ENCODE measurements at places on chromosomes 2 and 18. TPM values are rescaled to one million over a fixed set of nuclear protein-coding genes. Genes with fewer than 3 reads are reported as not detected.
A peak's percentile ranks its signal among the peaks of the same experiment; 100 is the strongest.

EFR3B gene
- total RNA-seq: 0.81 TPM

CPO gene
- 3.0 TPM for total RNA-seq

PLGLB1 gene
- total RNA-seq: 8.4 TPM

TUBB8B gene
- total RNA-seq: not detected

- no peaks in the 10 kb centered on the region for H3K27me3 ChIP-seq
- H3K4me3 ChIP-seq: peak within 1 kb of the TSS; percentile 79
- peak within 1 kb of the TSS; percentile 57 for H3K27ac ChIP-seq
- DNase-seq: peak; percentile 41
Observed at GRCh38 chr18:2846636-2847316, at the start of gene EMILIN2. Gene EMILIN2 (plus strand): TSS chr18:2847006. CDS start chr18:2847189, 183 bp downstream.

DNA sequence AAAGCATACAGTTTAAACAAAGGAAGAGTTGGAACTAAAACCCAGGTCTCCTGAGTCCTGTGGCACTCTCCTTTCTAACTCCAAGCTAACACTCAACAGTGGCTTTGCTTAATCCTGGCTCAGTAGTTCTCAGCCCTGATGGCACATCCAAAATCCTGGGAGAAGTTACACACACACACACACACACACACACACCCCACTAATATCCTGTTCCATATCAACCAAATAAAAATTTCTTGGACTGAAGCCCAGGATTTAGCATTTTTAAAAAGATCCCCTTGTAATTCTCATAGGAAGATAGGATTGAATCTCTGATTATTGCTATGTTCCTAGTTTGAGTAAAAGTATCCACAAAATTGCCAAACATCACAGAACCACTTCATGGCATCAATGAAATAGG lies 136.1 kb upstream of the RIOK3 start:
- no peak overlapping the region for H3K4me3 ChIP-seq
- no peaks in the 10 kb centered on the region for H3K27me3 ChIP-seq
- DNase-seq: no peak
- peaks cover 33% of the 10 kb centered on the region for H3K4me1 ChIP-seq
- no peak overlapping the region for H3K27ac ChIP-seq
- no peaks in the 10 kb centered on the region for H3K36me3 ChIP-seq

- H3K36me3 ChIP-seq: no peaks in the 10 kb centered on the region
- H3K4me3 ChIP-seq: peak overlapping the region; percentile 18
- peaks cover 52% of the 10 kb centered on the region for H3K27me3 ChIP-seq
Observed at GRCh38 chr2:176105078-176105729, 1.9 kb upstream of the HOXD11 start.

GRCh38 chr18:79510731-79511241 lies 115.1 kb downstream of the NFATC1 start:
- H3K27ac ChIP-seq: no peak overlapping the region
- H3K4me3 ChIP-seq: no peak overlapping the region
- peaks cover 12% of the 10 kb centered on the region for H3K4me1 ChIP-seq
- H3K36me3 ChIP-seq: peaks cover 12% of the 10 kb centered on the region
- H3K27me3 ChIP-seq: no peaks in the 10 kb centered on the region
- DNase-seq: no peak

DNA sequence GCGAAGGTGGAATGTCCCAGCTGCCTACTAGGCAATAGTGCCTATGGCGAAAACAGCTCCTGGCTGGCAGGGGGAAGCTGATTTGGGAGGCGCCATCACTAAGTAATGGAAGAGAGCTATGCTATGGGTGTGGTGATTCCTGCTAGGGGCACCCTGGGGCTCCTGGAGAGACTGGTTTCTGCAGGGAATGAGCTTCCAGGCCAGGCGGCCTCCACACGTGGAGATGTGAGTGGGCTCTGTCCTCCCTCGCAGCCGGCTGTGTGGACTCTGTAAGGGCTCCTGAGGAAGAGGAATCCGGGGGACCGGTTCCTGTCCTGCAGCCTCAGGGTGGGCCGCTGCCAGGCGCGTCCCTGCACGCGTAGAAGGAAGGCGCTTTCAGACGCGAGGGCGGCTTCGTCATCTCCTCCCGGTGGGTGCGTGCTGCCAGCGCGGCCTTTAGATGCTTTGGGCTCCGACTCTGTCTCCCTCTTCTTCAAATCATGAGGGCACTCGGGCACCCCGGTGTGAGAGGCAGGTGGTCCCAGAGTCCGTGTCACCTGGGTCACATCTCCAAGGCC lies 55.5 kb upstream of the ANKRD62 start:
- H3K27me3 ChIP-seq: no peaks in the 10 kb centered on the region
- DNase-seq: no peak
- peak overlapping the region; percentile 85 for H3K4me3 ChIP-seq
- peaks cover 8% of the 10 kb centered on the region for H3K4me1 ChIP-seq

DNA sequence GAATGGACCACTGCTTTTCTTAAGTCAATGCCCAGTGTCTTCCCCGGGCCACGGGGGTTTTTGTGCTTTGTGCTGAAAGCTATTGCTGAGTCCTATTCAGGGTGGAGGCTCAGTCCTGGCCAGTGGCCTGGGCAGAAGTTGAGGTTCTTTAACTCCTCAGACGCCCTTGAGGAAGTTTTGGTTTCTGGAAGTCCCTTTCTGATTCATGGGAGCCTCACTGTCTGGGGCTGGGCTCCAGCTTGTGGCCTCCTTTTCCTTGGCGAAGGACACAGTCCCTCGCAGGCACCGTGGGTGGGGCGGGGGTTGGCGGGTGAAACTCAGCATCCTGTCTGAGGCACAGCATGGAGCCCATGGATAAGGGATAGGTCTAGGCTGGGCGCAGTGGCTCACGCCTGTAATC lies 465.2 kb upstream of the HS6ST1 start:
- H3K4me1 ChIP-seq: no peaks in the 10 kb centered on the region
- H3K27me3 ChIP-seq: no peaks in the 10 kb centered on the region
- no peak overlapping the region for H3K4me3 ChIP-seq
- no peak overlapping the region for H3K27ac ChIP-seq
- DNase-seq: no peak

Data from thoracic aorta (tissue), 2 donors.